ENCODE measurements at places on chromosomes 5 and 9.

- DNase-seq: no peak
These were observed 512.1 kb downstream of the MAN2A1 start for GRCh38 chr5:110201791-110202190.

DNA sequence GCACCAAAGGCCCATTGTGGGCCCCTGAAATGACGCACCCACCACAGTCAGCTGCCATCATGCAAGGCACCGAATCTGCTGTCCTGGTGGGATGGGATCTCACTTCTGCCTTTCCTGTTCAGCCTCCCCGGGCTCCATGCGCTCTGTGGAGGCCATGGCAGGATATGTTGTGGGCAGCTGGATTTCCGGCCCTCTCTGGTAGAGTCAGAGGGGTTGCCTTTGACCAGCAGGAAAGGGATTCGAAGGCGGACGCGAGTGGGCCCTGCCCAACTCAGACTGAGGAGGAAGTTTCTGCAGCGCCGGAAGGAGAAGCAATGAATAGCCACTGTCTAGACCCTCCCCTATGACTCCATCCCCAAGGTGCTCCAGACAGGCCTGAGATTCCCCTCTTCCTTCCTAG, 35.5 kb downstream of the GADD45G start:
- no peak for DNase-seq

GRCh38 chr5:584216-584615, 27.9 kb upstream of the CEP72 start:
- no peak for DNase-seq

DNA sequence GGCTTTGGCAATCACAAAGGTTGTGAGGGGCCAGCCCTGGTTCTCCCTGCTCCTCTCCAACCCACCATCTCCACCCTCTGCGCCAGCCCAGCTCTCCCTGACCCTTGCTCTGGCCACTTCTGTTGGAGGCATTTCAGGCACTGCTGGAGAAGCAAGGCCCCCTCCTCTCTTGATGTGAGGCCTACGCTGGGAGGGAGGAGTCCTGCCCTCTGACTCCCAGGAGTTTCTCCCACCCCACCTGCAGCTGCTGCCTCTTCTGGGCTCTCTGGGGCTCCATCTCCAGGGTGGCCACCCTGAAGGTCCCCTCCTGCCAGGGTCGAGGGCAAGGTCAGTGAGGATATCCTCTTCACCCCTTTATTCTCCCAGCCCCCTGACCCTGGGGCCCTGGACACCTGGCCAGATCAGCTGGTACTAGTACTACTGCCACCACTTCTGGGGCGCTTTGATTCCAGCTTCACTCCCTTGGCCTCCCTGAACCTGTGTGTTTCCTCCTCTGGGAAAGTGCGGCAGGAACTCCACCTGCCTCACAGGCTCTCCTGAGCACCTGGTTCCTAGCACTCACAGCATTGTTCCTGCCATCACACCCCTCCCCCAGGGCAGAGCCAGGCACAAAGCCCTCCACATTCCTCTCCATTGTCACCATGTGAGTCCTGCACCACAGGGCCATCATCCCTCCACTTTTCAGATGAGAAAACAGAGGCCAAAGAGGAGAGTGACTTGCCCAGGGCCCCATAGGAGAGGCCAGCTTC, 23.8 kb upstream of the TDRD7 start:
- no peak for DNase-seq

DNA sequence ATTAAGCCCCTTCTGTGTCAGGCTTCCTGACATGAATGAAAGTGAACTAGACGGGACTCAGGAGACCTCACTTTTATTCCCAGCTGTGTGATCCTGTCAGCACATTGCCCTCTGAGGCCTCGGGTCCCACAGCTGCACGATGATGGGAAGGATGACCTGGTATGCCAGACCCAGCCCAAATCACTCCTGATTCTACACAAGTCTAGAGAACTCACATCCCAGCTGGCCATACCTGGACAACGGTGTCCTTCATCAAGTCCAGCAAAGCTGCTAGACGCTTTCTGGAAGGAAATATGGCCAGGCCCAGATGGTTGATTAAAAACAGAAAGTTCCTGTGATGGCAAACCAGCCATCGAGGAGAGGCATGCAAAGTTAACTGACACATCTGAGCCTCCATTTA, 118.0 kb upstream of the FSTL4 start:
- DNase-seq: no peak

DNA sequence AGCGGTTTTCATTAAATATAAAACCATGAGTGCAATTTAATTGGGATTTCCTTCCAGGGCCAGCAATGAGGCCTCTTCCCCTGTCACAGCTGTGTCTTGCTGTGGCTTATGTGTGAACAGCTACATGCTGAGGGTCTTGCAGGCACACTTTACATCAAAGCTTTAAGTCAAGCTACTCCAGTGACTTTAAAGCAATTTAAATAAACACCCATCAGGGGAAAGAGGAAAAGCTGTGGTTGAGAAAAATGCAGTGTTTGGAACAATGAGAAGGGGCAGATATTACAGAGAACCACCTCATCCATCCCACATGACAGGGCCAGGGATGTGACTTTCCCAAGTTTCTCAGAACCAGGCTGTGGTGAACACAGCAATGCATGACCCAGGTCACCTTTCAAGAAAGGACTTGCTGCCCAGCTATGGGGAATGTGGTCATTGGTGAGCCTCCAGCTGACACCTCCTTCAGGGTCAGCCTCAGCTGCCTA, 115.9 kb upstream of the LPAR1 start:
- no peak for DNase-seq

- DNase-seq: no peak
These were observed 24.2 kb downstream of the TNIP1 start for GRCh38 chr5:151056379-151057325.

DNA sequence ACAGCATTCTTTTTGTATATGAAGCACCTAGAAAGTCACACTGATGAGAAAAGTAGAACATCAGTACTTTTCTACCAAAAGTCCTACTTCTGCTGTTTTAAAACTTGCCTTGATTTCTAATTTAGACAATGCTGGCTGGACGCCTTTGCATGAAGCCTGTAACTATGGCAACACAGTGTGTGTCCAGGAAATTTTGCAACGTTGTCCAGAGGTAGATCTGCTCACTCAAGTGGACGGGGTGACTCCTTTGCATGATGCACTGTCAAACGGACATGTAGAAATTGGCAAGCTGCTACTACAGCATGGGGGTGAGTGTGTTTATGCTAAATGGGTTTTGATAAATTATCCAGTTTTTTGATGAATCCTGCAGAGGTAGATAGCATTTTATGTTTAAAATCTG, 73.5 kb downstream of the SLF1 start:
- no peak for DNase-seq

Data from activated CD8-positive, alpha-beta memory T cell treated with anti-CD3 and anti-CD28 coated beads for 4 hours (primary cell).